Activated B cell treated with CpG ODN at 0.5 μM for 24 hours (primary cell): ENCODE measurements at places on chromosomes 1 and 21. TPM values are rescaled to one million over a fixed set of nuclear protein-coding genes. Genes with fewer than 3 reads are reported as not detected.

- no peak overlapping the region for H3K27ac ChIP-seq
- H3K27me3 ChIP-seq, result no peaks in the 10 kb centered on the region
These were observed 96.5 kb downstream of the USP25 start for GRCh38 chr21:15826147-15826780.

GRCh38 chr1:159532922-159533321, 2.9 kb downstream of the OR10J5 start:
- H3K27me3 ChIP-seq, result peaks cover 6% of the 10 kb centered on the region
- H3K4me3 ChIP-seq, result no peak overlapping the region

- DNase-seq, result no peak
- peaks cover 5% of the 10 kb centered on the region for H3K27me3 ChIP-seq
- H3K27ac ChIP-seq, result peak overlapping the region; percentile 32
- no peaks in the 10 kb centered on the region for H3K36me3 ChIP-seq
These were observed 148.7 kb downstream of the FCRL5 start for GRCh38 chr1:157403608-157404007.

DNA sequence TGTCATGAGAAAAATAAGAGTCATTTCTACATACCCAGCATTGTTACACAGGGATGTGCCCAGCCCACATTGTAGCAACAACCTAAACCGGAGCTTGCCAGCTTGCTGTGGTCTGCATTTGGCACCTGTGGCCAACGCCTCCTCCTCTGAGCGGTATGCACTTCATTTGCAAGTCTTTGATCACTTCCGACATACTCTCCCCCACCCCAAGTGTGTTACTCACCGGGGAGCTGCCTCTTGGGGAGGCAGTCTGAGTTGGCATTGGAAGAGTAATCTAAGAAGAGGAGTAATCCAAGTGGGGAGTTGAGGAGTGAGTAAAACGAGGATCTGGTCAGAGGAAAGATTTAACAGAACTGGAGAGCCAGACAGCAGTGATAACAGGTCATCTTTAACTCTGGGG, 3.8 kb downstream of the BCL9 start:
- H3K4me1 ChIP-seq, result peaks cover 10% of the 10 kb centered on the region
- H3K36me3 ChIP-seq, result no peaks in the 10 kb centered on the region
- peak; percentile 15 for DNase-seq
- peaks cover 33% of the 10 kb centered on the region for H3K27me3 ChIP-seq
- H3K4me3 ChIP-seq, result no peak overlapping the region

DNA sequence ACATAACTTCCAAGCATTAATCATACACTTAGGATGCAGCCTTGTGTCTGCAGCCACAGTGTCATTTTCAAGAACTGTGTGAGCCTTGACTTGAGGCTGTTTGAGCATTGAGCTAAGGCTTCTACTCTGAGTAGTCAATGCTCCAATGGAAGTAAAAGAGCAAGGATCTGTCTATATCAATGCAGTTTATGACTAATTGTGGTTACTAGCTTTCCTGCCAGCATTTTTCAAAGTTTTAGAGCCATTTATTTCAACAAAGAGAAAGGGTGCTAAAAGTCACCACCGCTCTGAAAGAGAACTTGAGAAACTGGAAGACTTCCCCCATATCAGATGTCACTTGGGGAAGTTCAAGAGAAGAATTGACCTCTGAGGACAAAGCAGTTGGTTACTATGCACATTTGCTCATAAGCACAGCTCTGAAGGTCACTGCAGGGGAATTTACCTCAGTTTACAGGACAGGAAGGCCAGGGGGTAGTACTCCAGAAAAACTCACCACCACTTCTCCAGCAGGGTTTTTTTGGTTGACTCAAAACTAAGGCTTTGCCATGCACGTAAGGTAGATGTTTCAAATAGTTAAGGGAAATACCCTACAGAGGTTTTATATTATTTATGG, 24.5 kb upstream of the RGS1 start:
- H3K27ac ChIP-seq, result peak overlapping the region; percentile 69
- no peak for DNase-seq
- H3K4me3 ChIP-seq, result peak overlapping the region; percentile 39
- H3K27me3 ChIP-seq, result no peaks in the 10 kb centered on the region

The KCNC4 gene
- total RNA-seq, result 8.5 and 9.8 TPM in 2 replicates

DNA sequence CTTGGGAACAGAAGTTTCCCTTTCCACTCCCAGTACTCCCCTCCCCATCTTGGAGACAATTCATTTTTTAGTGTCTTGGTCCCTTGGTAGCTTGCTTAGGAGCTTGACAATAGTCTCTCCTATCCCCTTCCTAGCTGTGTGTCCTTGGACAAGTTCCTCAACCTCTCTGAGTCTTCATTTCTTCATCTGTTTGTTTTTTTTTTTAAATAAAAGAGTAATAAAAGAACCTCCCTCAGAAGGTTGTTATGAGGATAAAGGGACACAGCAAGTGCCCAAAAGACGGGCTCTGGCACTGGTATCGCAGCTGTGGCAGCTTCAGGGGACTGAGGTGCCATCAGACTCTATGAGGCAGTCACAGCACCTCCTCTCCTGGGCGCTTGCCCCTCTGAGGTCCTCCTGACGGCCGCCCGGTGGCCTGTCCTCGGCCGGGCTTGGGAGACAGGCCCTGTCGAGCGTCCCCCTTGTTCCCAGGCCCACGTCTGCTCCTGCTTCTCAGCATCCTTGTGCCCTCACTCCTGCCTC, 689.2 kb downstream of the MATN1 start:
- DNase-seq, result no peak
- H3K36me3 ChIP-seq, result no peaks in the 10 kb centered on the region
- H3K27me3 ChIP-seq, result peaks cover 4% of the 10 kb centered on the region
- H3K4me1 ChIP-seq, result no peaks in the 10 kb centered on the region
- no peak overlapping the region for H3K4me3 ChIP-seq

DNA sequence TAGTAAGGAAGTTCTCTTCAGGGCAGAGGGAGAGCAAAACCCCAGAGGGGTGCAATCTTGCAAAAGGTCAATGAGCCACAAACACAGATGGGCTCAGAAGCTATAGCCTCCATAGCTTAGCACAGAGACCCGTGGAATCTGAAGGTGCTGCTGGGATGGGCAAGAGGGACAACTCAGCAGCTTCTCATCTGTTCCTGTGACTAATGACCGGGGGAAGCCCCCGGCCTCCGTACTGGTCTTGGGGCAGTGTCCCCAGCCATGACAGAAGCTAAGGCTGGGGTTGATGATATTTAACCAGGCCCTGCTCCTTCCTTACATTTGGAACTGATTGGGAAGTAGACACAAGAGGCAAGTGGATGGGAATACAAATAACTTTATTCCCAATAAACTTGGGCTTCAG, 19.1 kb downstream of the EXOC8 start:
- no peak overlapping the region for H3K4me3 ChIP-seq
- H3K36me3 ChIP-seq, result no peaks in the 10 kb centered on the region
- H3K27ac ChIP-seq, result no peak overlapping the region

DNA sequence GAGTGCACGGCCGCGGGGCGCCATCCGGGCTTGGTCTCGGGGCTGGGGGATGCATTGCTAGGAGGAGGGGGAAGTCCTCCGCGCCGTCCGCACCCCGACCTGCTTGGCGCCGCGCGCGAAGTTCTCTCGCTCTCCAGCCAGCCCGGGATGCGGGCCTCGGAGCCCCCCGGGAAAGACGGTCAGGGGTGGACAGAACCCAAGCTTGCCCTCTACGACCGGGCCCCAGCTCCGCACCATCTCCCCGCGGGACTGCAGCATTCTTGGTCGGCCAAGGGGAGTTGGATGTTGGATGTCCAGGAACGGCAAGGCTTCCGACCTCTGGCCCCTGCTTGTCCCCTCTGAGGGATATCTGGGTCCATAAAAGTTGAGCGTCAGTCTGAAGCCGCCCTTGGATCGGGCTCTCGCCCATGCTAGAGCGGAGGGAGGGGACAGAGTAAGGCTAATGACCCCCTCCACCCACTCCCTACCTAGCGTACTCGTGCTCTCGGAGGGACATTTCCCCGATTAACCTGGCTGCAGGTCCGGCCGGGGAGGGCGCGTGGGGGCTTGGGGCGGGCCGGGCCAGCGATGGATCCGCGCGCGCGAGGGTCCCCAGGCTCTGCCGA, 522 bp downstream of the DISP3 start:
- H3K4me1 ChIP-seq, result peaks cover 9% of the 10 kb centered on the region
- H3K36me3 ChIP-seq, result no peaks in the 10 kb centered on the region
- no peak for DNase-seq
- H3K27me3 ChIP-seq, result peaks cover 49% of the 10 kb centered on the region
- H3K4me3 ChIP-seq, result peak overlapping the region; percentile 71
- H3K27ac ChIP-seq, result no peak overlapping the region

The ARMH1 gene
- 18.1 and 19.9 TPM in 2 replicates for total RNA-seq

The JUN gene
- total RNA-seq, result 35.3 and 36.6 TPM in 2 replicates

DNA sequence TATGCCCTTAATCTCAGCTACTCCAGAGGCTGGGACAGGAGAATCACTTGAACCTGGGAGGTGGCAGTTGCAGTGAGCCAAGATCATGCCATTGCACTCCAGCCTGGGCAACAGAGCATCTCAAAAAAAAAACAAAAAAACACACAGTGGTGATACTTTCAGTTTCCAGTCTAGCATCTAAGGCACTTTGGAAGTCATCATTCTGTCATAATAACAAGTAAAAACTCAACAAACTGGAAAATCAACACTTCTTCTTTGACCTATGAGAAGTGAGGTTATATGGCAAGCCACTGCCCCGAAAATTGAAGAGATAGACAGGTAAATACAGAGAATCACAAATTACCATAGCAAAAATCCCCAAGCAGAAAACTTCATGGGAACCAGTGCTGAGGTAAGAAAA, 51.9 kb downstream of the IL12RB2 start:
- DNase-seq, result no peak
- no peaks in the 10 kb centered on the region for H3K27me3 ChIP-seq
- no peaks in the 10 kb centered on the region for H3K36me3 ChIP-seq
- no peaks in the 10 kb centered on the region for H3K4me1 ChIP-seq
- H3K4me3 ChIP-seq, result no peak overlapping the region
- no peak overlapping the region for H3K27ac ChIP-seq

The TNNT2 gene
- not detected in 2 replicates for total RNA-seq

The FCGR1A gene
- total RNA-seq, result not detected in 2 replicates

- H3K36me3 ChIP-seq, result no peaks in the 10 kb centered on the region
- H3K27me3 ChIP-seq, result no peaks in the 10 kb centered on the region
- H3K27ac ChIP-seq, result no peak overlapping the region
- no peak overlapping the region for H3K4me3 ChIP-seq
- DNase-seq, result no peak
These were observed 1326.3 kb downstream of the BRINP3 start for GRCh38 chr1:189151361-189151760.

GRCh38 chr1:64920941-64921589, 45.3 kb downstream of the JAK1 start:
- H3K27me3 ChIP-seq, result no peaks in the 10 kb centered on the region
- peak overlapping the region; percentile 19 for H3K4me3 ChIP-seq
- peaks cover 12% of the 10 kb centered on the region for H3K36me3 ChIP-seq

DNA sequence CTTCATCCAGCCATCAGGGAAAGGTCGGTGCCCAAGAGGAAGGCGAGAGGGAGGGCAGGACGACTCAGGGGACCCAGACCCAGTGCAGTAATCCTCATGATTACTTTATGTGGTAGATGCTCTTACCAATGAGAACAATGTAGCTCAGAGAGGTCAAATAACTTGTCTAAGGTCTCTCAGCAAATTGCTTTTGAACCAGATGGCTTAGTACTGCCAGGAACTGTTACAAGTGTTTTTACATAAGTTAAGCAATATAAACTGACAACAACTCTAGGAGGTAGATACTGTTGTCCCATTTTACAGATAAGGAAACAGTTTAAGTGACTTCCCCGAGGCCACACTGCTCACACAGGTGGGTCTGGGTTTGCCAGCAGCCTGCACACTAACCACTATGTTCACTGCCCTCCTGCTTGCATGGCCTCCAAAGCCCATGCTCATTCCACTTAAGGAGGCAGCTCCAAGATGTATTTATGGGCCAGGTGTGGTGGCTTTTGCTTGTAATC, 111.7 kb downstream of the LACTBL1 start:
- H3K27me3 ChIP-seq, result peaks cover 7% of the 10 kb centered on the region
- no peak overlapping the region for H3K4me3 ChIP-seq
- H3K36me3 ChIP-seq, result no peaks in the 10 kb centered on the region
- no peak overlapping the region for H3K27ac ChIP-seq
- peaks cover 9% of the 10 kb centered on the region for H3K4me1 ChIP-seq

GRCh38 chr1:31665234-31665878, 20.7 kb upstream of the PEF1 start:
- peaks cover 8% of the 10 kb centered on the region for H3K4me1 ChIP-seq
- H3K36me3 ChIP-seq, result no peaks in the 10 kb centered on the region
- no peak for DNase-seq
- no peak overlapping the region for H3K4me3 ChIP-seq
- peaks cover 23% of the 10 kb centered on the region for H3K27me3 ChIP-seq

GRCh38 chr1:105838071-105838470, 1218.4 kb upstream of the PRMT6 start:
- H3K27ac ChIP-seq, result no peak overlapping the region
- no peak overlapping the region for H3K4me3 ChIP-seq
- no peaks in the 10 kb centered on the region for H3K27me3 ChIP-seq
- peaks cover 11% of the 10 kb centered on the region for H3K4me1 ChIP-seq

The CREB3L4 gene
- total RNA-seq, result 9.4 and 10.2 TPM in 2 replicates

The ERICH3 gene
- 0.44 and 0.49 TPM in 2 replicates for total RNA-seq

DNA sequence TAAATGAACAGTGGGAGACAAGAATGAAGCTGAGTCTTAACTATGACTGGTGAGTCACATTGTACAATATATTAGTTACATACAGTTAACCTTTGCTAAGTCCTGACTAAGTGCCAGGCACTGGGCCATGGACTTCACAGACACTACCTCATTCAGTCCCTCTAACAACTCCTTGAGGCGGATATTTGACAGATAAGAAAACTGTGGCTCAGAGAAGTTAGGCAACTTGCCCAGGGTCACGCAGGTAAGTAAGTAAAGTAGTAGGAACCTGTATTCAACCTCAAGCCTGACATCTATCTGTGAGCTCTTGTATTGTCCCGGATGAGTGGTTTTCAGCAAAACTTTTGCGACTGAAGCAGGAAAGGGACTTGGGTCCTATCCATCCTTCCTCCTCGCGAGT, 62.1 kb downstream of the GNG12 start:
- no peak overlapping the region for H3K27ac ChIP-seq
- no peak for DNase-seq
- H3K4me1 ChIP-seq, result peaks cover 6% of the 10 kb centered on the region
- H3K4me3 ChIP-seq, result no peak overlapping the region
- no peaks in the 10 kb centered on the region for H3K36me3 ChIP-seq
- peaks cover 30% of the 10 kb centered on the region for H3K27me3 ChIP-seq

The PRKAA2 gene
- total RNA-seq, result not detected in 2 replicates

DNA sequence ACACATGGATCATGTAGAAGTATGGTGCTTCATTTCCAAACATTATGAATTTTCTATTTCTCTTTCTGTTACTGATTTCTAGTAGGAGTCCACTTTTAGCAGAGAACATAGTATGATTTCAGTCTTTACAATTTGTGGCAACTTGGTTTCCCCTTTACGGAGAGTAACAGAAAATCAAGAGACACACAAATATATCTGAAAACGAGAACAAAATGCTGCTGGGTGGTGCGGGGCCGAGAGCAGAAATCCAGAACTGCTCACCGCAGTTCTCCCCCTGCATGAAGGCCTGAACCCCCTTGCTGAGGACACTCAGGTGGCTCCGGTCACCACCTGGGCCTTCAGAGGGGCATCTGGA, 94.5 kb upstream of the FMN2 start:
- H3K36me3 ChIP-seq, result no peaks in the 10 kb centered on the region
- DNase-seq, result no peak
- H3K27ac ChIP-seq, result no peak overlapping the region
- H3K27me3 ChIP-seq, result peaks cover 29% of the 10 kb centered on the region
- H3K4me1 ChIP-seq, result peaks cover 1% of the 10 kb centered on the region
